Urothelium cell line (cell line): ENCODE measurements at places on chromosomes 3 and 15.

DNA sequence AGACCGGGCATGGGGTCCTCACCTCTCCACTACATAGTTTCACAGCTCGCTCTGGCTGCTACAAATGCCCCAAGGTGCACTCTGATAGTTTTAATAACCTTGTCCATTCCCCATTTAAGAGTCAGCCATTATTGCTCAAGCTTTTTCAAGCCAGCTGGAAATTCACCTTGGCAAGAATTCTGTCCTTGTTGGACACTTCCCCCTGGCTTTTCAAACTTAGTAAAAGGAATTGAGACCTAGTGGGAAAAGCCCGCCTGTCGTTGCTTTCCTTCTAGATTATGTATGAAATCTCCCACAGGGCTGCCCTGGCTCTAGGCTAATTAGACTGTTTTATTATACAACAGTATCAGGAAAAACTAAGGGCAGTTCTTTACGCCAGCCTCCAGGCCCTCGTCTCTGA, 293.7 kb upstream of the GADL1 start:
- no peak for DNase-seq

- DNase-seq: no peak
Measured at GRCh38 chr3:33929813-33930212, 131.4 kb downstream of the PDCD6IP start.

DNA sequence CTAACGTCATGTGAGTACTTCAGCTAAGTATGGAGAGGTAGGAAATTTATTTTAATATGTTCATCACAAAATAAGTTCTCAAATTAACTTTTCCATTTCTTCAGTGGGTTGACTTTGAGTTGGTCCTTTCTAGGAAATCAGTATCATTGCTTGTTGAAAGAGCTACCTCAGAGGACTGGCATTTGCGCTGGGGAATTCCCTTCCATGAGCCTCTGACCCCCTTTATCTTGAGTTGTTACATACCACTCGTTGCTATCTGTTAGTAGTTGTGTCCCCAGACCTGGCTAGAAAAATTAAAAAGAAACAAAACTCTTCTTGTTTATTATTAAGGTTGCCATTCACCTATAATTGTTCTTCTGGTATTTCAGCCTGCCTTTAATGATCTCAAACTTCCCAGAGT, 96.8 kb upstream of the ROBO2 start:
- DNase-seq: no peak

GRCh38 chr15:63990454-63990853, 55.8 kb downstream of the DAPK2 start:
- no peak for DNase-seq

DNA sequence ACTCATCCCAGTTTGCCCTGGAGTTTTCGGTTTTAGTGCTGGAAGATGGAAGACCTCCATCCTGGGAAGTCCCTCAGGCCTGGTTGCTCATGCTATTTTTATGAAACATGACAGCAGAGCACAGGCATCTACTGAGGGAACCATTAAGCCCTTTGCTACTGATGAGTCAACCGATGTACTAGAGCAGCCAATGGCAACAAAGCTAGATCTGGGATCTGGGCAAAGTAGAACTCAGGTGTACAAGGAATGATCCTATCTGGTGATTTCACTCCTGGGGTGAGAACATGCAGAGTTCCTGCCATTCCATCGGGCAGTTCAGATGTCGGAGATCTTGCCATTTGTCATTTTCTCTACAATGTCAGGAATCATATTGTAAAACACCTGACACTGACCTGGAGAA, 166.2 kb upstream of the NSMCE3 start:
- no peak for DNase-seq

DNA sequence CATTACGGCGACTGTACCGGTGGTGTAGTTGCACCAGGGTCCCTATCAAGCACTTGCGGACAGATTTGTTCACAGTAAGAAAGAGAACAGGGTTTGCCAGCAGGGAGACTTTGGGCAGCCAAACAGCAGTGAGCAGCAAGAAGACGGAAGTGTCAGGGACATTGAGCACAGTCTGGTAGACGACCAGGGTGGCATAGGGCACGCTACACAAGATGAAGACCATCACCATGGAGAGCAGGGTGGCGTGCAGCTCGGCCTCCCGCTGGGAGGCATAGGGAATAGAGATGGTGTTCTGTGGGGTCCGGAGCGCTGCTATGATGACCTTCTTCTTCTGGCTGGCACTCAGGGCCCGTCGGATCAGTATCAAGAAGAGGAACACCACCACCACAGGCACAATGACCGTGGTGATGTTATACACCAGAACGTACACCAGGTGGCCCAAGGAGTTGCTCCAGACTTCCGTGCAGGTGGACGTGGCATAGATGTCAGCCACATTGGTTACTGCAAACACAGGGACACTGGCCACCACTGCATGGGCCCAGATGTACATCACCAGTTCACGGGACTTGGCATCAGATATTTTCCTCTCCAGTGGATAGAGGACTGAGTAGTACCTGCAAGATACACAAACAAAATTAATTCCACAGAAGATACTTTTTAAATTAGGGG, 19.1 kb upstream of the FSIP1 start:
- DNase-seq: peak; percentile 28

DNA sequence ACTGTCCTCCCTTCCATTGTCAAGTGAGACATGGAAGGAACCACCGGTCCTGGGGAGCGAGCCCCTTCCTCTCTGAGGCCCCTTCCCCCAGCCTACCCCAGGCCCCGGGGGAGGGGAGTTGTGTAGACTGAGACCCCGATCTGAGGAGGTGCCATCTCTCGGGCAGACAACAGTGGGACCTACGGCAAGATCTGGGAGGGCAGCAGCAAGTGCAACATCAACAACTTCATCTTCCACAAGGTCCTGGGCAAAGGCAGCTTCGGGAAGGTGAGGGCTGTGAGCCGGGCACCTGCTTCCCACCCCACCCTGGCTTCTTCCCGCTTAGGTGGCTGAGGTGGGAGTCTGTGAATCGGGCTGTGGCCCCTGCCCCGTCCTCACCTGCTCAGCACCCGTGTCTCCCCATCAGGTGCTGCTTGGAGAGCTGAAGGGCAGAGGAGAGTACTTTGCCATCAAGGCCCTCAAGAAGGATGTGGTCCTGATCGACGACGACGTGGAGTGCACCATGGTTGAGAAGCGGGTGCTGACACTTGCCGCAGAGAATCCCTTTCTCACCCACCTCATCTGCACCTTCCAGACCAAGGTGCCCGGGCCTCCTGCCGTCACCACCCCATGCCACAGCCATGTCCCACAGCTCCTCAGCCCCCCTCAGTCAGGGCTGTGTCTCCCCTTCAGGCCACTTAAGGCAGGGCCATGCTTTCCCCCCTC, 24.9 kb downstream of the PRKCD start:
- no peak for DNase-seq

DNA sequence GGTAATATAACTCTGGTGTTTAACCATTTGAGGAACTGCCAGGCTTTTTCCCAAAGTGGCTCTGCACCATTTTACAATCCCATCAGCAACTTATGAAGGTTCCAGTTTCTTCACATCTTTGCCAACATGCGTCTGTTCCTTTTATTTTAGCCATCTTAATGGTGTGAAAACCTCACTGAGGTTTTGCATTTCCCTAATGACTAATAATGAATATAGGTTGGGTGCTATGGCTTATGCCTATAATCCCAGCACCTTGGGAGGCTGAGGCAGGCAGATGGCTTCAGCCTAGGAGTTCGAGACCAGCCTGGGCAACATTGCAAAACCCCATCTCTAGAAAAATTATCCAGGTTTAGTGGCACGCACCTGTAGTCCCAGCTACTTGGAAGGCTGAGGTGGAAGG, 210.6 kb downstream of the TCF12 start:
- DNase-seq: no peak

- DNase-seq: peak; percentile 66
Measured at GRCh38 chr15:63833021-63833696, 589 bp downstream of the HERC1 start.

- DNase-seq: no peak
Measured at GRCh38 chr15:100905850-100906249, 13.3 kb upstream of the LRRK1 start.

DNA sequence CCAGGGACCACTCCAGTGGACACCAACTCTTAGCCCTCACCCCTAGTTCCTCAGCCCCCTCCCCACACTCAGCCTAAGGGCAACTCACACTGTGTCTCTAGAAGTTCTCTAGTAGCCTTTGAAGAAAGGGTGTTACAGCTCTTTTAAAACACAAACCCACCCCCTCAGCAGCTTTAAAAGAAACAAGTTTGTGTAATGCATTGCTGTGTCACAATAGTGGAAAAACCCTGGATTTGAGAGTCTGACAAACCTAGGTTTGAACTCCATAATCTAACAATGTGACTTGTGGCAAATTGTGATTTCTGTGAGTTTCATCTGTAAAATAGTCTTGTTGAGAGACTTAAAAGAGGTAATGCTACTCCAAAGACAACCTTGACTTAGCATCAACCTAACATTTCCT, 54.0 kb downstream of the PLCH1 start:
- DNase-seq: no peak

GRCh38 chr15:80507131-80507530, 102.9 kb downstream of the ARNT2 start:
- no peak for DNase-seq

GRCh38 chr3:169581633-169582032, 81.9 kb downstream of the MECOM start:
- no peak for DNase-seq

- DNase-seq: no peak
Measured at GRCh38 chr3:158731938-158732855, at the start of gene RARRES1. TSS of gene RARRES1 (minus strand) at chr3:158732457. CDS start at chr3:158732415, 42 bp downstream.

- no peak for DNase-seq
Measured at GRCh38 chr3:72547183-72547582, 301.1 kb downstream of the SHQ1 start.

DNA sequence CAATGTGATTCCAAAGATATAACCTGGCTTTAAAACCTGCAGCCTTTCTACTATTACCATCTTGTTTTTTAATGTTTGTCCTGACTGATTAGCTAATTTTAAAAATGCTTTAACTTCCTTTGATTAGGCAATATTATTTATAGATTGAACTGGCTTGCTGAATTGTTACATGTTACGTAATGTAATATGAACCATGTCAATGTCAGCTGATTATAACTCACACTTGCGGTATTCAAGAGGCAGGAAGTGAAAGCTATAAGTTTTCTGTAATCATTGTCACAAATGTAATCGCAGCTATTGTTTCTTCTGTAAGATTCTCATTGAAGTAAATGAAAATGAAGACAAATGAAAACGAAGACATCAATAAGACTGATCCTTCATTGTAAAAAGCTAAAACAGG, 146.8 kb downstream of the ROBO2 start:
- DNase-seq: peak; percentile 4

DNA sequence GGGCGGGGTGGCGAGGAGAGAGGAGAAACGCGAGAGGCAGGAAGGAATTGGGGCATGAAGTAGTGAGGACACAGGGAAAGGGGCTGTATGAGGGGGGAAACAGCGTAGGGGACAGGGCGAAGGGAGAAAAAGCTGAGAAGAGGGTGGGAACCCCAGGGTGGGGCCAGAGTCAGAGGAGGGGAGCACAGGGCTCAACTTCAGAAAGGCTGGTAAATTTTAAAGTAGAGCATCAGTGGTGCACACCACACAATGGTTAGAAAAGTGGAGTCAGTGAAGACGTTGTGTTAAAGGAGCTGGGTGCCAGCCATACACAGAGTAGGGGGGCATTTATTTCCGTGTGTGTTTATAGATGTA, 3.0 kb upstream of the RPP25 start:
- DNase-seq: no peak

DNA sequence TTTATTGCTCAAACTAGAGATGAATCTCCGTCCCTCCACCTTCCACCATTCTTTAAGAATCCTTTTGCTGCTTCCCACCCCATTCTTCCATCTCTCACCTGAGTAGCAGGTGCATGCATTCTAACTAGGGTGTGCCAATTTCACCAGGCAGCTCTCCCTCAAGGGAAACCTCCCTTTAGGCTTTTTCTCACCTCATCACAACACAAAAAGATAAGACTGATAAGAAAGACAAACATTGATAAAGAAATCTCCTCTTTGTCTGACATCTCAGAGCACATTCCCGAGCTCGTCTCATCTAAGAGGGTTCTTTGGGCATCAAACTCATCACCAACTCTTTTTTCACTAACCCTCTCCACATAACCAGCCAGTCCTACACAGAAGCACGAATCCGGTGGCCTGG, 23.0 kb downstream of the MB21D2 start:
- no peak for DNase-seq

DNA sequence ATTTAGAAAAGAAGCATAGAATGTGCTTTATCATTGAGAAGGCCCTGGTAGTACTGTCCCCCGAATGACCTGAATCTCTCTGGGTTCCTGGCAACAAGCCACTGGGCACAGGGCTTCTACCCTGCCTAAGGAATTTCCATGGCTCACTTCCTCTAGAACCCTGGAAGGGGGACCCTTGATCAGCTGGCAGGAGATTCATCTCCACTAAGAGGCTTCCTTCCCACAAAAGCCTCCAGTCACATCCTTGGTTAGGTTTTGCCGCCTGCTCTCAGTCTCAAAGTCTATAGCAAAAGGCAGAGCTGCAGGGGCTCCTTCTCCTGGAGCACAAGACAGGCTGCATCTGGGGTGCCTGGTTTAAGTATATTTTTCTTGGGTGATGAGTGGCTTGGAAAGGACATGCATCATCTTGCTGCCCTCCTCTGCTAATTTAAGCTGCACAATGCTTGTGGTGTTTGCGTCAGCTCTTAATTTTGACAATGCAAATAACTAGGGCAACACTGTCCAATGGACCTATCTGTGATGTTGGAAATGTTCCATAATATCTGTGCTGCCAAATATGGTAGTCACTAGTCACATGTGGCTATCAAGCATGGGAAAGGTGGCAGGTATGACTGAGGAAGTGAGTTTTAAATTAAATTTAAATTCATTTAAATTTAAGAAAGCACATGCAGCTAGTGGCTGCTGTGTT, 33.4 kb upstream of the RARRES1 start:
- no peak for DNase-seq

GRCh38 chr3:191721990-191722389, 261.0 kb downstream of the PYDC2 start:
- peak; percentile 14 for DNase-seq

- DNase-seq: no peak
Measured at GRCh38 chr3:103991-104390, 92.6 kb upstream of the CHL1 start.

- no peak for DNase-seq
Measured at GRCh38 chr3:148036331-148036876, 627.2 kb downstream of the ZIC1 start.

- DNase-seq: no peak
Measured at GRCh38 chr3:129341331-129342141, 62.9 kb downstream of the HMCES start.

GRCh38 chr3:149523512-149524299, 49.2 kb downstream of the TM4SF4 start:
- DNase-seq: no peak
